GM12864 (cell line): ENCODE measurements at places on chromosomes 11 and 22.
A peak's percentile ranks its signal among the peaks of the same experiment; 100 is the strongest.

- DNase-seq: peak; percentile 13
Measured at GRCh38 chr22:38069372-38070249, 12.4 kb downstream of the PICK1 start.

- DNase-seq: no peak
Measured at GRCh38 chr11:35293035-35293434, 126.3 kb downstream of the SLC1A2 start.

GRCh38 chr11:27916541-27917100 lies 191.3 kb downstream of the KIF18A start:
- DNase-seq: peak; percentile 58

GRCh38 chr11:34509336-34509876 lies 4.2 kb downstream of the ELF5 start:
- no peak for DNase-seq

GRCh38 chr11:44776551-44777208 lies 49.9 kb downstream of the TSPAN18 start:
- DNase-seq: no peak

DNA sequence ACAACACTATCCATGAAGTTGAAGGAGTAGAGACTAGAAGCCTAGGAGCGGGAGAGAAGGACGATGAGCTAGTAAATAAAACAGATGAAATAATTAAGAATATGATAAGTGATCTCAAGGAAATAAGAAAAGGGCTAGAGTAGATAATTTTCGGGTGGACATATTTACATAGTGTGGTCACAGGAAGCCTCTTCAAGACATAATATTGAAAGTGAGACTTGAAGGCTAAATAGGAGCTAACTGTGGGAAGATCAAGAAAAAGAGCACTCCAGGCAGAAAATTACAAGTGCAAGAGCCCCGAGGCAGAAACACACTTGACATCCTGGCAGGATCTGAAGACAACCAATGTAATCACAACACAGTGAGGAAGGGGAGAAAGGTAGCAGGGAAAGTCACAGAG lies 11.9 kb upstream of the PPFIBP2 start:
- no peak for DNase-seq
